ENCODE measurements at places on chromosomes 6 and 20. TPM values are rescaled to one million over a fixed set of nuclear protein-coding genes. Genes with fewer than 3 reads are reported as not detected.

- no peaks in the 10 kb centered on the region for H3K4me1 ChIP-seq
- no peaks in the 10 kb centered on the region for H3K36me3 ChIP-seq
- peak; percentile 81 for DNase-seq
- H3K27ac ChIP-seq, result no peak overlapping the region
Observed at GRCh38 chr6:41846666-41847237, 48.4 kb downstream of the USP49 start.

GRCh38 chr6:119742188-119742803 is 392.7 kb upstream of the MAN1A1 start:
- H3K27me3 ChIP-seq, result no peaks in the 10 kb centered on the region
- no peak overlapping the region for H3K27ac ChIP-seq
- H3K4me3 ChIP-seq, result no peak overlapping the region
- DNase-seq, result peak; percentile 85
- H3K4me1 ChIP-seq, result no peaks in the 10 kb centered on the region

- no peaks in the 10 kb centered on the region for H3K27me3 ChIP-seq
- no peaks in the 10 kb centered on the region for H3K4me1 ChIP-seq
- no peaks in the 10 kb centered on the region for H3K36me3 ChIP-seq
- H3K27ac ChIP-seq, result no peak overlapping the region
- DNase-seq, result no peak
Observed at GRCh38 chr20:9955646-9956045, 79.1 kb upstream of the ANKEF1 start.

DNA sequence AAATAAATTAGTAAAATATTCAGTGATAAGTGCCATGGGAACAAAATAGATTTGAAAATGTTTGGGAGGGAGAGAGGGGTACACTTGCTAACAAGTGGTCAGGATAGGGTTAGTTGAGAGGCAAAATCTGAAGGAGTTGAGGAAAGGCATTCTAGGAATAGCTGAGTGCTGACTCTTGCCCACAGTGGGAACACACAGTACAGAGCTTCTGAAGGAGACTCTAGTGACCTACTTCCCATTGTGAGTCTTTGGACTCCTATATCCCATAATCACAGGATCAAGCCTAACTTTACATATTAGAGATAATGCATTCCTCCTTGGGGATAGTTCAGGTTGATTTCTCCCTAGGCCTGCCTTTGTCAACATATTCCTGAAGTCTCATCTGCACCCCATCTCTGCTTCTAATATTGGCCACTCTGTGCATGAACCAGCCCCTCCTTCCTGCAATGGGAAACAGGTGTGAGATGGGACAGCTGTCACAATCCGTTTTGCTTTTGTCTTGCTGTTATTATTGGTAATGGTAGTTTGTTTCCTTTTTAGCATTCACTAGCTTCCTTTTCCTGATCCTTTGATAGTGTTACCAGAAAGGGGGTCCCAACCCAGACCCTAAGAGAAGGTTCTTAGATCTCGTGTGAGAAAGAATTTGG is 2.6 kb upstream of the TRIM38 start:
- peaks cover 31% of the 10 kb centered on the region for H3K4me1 ChIP-seq
- peaks cover 5% of the 10 kb centered on the region for H3K27me3 ChIP-seq
- 0 out of 2 replicates have a peak, but pooled peaks cover 11% of the 10 kb centered on the region for H3K36me3 ChIP-seq
- no peak overlapping the region for H3K4me3 ChIP-seq
- no peak for DNase-seq
- no peak overlapping the region for H3K27ac ChIP-seq

Gene HLA-G
- 1.5 TPM for total RNA-seq

DNA sequence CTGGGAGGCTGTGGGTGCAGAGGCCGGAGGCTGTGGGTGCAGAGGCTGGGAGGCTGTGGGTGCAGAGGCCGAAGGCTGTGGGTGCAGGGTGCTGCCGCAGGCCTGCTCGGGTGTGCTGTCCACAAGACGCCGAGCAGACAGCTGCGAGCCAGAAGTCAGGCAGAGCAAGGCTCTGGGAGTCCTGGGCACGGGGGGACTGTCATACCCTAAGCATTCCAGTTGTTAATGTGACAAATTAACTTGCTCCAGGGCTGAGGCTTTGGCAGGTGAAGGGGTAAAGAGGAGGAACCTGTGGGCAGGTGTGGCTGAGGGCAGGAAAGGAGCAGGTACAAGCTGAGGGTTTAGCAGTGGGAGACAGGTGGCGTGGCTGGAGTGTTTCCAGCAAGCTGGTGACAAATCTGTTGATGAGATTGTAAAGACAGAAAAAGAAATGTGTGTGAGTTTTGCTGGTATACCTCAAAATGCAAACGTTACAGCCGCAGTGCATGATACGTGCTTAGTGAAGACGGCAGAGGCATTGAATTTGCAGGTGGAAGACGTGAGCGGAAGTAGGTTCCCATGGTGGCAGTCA is 14.2 kb upstream of the ADRM1 start:
- 0 out of 2 replicates have a peak, but pooled peaks cover 4% of the 10 kb centered on the region for H3K36me3 ChIP-seq
- H3K27ac ChIP-seq, result no peak overlapping the region
- DNase-seq, result no peak

DNA sequence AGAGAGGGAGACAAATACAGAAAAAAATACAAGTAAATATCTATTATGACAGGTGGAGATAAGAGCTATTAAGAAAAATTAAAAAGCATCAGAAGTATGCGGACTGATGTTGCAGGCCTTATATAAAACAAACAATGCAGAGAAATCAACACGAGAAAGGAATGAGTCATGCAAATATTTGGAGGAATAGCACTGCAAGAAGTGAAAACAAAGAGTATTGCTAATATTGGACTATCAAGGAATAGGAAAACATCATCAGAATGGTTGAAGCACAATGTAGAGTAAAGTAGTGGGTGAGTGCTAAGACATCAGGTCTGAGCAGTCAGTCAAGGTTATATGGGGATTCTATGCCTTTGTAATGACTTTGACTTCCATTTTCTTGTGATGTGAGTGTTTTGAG is 657.5 kb upstream of the GJE1 start:
- DNase-seq, result no peak
- H3K27ac ChIP-seq, result no peak overlapping the region
- peaks cover 4% of the 10 kb centered on the region for H3K4me1 ChIP-seq
- H3K4me3 ChIP-seq, result no peak overlapping the region
- no peaks in the 10 kb centered on the region for H3K27me3 ChIP-seq
- H3K36me3 ChIP-seq, result peaks cover 7% of the 10 kb centered on the region

DNA sequence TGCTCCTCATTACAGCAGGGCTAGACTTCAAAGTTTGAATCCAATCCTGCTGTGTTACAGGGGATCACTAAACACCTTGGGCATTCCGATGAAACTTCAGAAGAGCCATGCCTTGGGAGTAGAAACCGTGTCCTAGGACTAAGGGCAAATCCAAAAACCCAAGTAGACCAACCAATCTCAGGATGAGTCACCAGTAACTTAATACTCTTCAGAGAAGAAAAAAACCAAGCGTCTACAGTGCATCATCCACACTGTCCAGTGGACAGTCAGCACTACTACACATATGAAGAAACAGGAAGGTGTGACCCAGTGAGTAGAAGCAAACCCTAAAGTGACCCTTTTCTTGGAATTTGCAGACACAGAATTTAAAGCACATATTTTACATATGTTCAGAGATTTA is 39.5 kb upstream of the VAPB start:
- no peak overlapping the region for H3K4me3 ChIP-seq
- H3K36me3 ChIP-seq, result no peaks in the 10 kb centered on the region
- no peaks in the 10 kb centered on the region for H3K4me1 ChIP-seq
- no peak overlapping the region for H3K27ac ChIP-seq
- no peaks in the 10 kb centered on the region for H3K27me3 ChIP-seq
- DNase-seq, result no peak

Gene COL20A1
- total RNA-seq, result 0.43 TPM

Gene TSBP1
- total RNA-seq, result not detected

Gene ZFAND3
- 31.8 TPM for total RNA-seq

DNA sequence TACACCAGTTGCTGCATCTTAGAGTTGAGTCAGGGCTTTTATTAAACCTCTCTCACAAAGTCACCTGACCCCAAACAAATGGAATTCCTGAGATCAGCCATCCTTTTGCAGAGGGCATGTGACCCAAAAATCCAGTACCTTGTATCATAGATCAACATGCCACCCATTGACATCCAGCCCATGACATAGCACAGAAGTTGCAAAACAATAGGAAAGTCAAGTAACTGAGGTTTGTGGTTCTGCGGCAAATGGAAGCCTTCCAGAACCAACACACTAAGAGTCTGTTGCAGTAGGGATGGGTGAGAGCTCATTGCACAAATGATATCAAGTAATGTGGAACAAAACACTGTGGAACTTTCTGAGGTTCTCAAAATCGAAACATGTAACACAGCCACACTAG is 111.2 kb downstream of the PDE7B start:
- H3K4me1 ChIP-seq, result no peaks in the 10 kb centered on the region
- no peak for DNase-seq
- no peaks in the 10 kb centered on the region for H3K36me3 ChIP-seq
- H3K4me3 ChIP-seq, result no peak overlapping the region
- no peak overlapping the region for H3K27ac ChIP-seq

Gene MSH5
- total RNA-seq, result 27.2 TPM

Gene RAD21L1
- total RNA-seq, result not detected

Gene TUBB1
- not detected for total RNA-seq

GRCh38 chr20:34127792-34128191 is 15.7 kb upstream of the EIF2S2 start:
- H3K27ac ChIP-seq, result no peak overlapping the region
- H3K4me3 ChIP-seq, result no peak overlapping the region
- no peaks in the 10 kb centered on the region for H3K27me3 ChIP-seq
- DNase-seq, result no peak
- H3K36me3 ChIP-seq, result no peaks in the 10 kb centered on the region

DNA sequence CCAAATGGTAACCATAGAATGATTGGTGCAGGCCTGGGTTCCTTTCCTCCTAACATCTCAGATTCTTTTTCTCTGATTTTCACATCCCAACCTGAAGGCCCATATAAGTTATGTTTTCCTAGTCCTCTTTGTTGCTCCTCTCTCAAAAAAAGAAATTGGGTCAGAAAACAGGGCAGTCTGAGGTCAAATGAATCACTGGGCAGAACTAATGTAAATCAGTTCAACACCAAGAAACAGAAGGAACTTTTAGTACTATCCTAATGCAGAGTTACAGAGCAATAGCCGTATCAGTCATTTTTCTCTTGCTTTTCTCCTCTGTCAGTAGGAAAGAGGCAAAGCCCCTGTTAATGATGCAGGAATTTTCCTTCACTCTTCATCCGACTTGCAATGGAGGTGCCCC is 11.0 kb upstream of the TPD52L1 start:
- H3K27ac ChIP-seq, result no peak overlapping the region
- H3K4me3 ChIP-seq, result no peak overlapping the region
- DNase-seq, result no peak

Gene CRISP2
- 0.50 TPM for total RNA-seq

Gene SDCBP2
- total RNA-seq, result 5.3 TPM

Gene ATF6B
- total RNA-seq, result 21.7 TPM

DNA sequence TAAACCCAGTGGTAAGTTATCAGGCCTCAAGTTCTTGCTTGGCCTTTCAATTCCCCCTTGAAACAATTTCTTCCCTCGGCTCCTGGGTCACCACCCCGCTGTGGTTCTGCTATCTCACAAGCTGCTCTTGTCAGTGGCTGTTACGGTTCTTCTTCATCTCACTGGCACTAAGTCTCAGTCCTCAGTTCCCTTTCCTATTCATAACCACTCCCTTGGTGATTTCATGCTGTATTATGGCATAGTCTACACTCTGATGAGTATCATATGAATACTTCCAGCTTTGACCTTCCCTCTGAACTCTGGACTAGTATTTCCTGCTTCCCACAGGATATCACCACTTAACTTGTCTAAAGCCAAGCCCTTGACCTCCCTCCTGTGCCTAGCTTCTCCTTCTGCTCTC is 7.9 kb downstream of the TAAR1 start:
- no peak overlapping the region for H3K4me3 ChIP-seq
- peaks cover 7% of the 10 kb centered on the region for H3K4me1 ChIP-seq
- no peaks in the 10 kb centered on the region for H3K27me3 ChIP-seq
- no peaks in the 10 kb centered on the region for H3K36me3 ChIP-seq
- H3K27ac ChIP-seq, result no peak overlapping the region

DNA sequence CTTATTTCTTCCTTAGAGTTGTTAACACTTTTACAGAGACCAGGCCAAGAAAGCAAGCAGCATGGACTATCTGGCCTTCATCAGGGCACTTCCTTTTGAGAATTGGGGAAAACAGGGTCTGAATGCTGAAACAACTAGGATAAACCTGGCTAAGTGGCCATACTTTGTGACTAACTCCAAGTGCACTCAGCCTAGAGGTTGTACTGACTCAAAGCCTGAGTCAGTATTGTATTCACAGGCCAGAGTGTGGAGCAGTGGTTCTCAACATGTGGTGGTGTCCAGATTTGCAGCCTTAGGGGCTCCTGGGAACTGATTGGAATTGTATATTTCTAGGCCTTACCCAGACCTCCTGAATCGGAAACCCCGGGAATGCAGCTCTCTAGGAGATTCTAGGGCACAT is 20.1 kb downstream of the SEC23B start:
- H3K27me3 ChIP-seq, result no peaks in the 10 kb centered on the region
- H3K36me3 ChIP-seq, result peaks cover 50% of the 10 kb centered on the region
- no peak overlapping the region for H3K27ac ChIP-seq
- no peak for DNase-seq
- H3K4me3 ChIP-seq, result no peak overlapping the region

GRCh38 chr20:39799366-39799965 is 837.3 kb downstream of the DHX35 start:
- H3K27me3 ChIP-seq, result no peaks in the 10 kb centered on the region
- H3K27ac ChIP-seq, result no peak overlapping the region
- no peaks in the 10 kb centered on the region for H3K36me3 ChIP-seq
- H3K4me3 ChIP-seq, result no peak overlapping the region
- H3K4me1 ChIP-seq, result no peaks in the 10 kb centered on the region

DNA sequence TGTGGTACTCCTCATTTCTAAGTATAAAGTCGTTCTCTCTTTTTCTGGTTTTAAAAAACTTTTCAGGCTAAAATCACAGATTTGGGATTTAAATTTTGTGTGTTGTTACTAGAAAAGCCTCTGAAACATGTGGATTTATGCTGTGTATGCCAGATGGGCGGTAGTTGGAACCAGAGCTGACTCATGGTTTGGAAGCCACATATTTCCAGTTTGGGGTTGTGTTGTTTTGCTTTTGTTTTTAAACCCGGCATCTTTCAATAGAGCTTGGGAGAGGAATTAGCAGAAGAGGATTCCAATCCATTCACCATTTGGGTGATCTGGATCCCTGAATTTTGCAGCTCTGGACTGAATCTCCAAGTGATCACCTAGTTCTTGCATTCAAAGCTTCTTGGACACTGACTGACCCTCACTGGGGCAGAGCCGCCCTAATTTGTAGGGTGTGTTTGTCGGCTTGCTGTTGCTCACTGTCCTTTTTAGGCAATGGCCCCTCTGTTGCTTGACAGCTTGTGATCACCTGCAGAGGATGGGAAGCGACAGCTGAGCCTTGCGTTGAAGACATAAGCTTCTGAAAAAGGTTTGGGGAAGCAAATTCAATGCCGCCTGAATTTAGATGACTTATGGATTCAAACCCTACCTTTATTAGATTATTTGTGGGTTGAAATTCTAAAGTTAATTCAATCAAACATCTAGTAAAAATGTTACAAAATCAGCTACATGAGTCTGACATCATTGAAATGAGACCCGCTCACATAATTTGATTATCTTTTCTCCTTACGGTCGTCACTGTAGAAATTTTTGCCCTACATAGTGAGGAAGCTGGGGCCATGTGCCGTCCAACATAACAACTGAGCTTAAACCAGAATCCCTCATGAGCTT is 79.9 kb upstream of the CD83 start:
- no peak for DNase-seq
- no peak overlapping the region for H3K27ac ChIP-seq
- peaks cover 13% of the 10 kb centered on the region for H3K4me1 ChIP-seq
- H3K36me3 ChIP-seq, result no peaks in the 10 kb centered on the region
- H3K27me3 ChIP-seq, result no peaks in the 10 kb centered on the region
- H3K4me3 ChIP-seq, result no peak overlapping the region

GRCh38 chr6:124446961-124447360 is 515.3 kb upstream of the RNF217 start:
- H3K27me3 ChIP-seq, result no peaks in the 10 kb centered on the region
- H3K4me3 ChIP-seq, result no peak overlapping the region
- H3K4me1 ChIP-seq, result no peaks in the 10 kb centered on the region
- no peaks in the 10 kb centered on the region for H3K36me3 ChIP-seq
- no peak for DNase-seq

Gene ALDH5A1
- 5.2 TPM for total RNA-seq

Gene ADIG
- total RNA-seq, result not detected
